ENCODE measurements at places on chromosomes 16 and 17. TPM values are rescaled to one million over a fixed set of nuclear protein-coding genes. Genes with fewer than 3 reads are reported as not detected.

DNA sequence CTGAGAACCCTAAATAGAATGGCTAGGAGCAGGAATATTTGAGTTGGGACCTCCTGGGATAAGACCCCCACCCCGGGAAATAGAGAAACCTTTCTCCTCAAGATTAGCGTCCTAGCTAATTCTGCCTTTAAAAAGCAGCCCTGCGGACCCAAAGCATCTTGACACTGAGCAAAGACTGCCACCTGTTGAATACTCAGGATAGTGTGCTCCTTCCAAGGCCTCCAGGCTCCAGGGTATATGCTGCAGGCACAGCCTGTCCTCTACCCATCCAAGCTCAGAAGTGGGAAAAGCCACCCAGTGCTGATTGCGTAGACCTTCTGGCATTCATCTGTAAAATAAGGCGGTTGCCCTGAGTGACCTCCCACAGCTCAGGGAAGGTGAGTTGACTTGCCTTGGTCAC lies 456.2 kb upstream of the DYNLRB2 start:
- DNase-seq = peak; percentile 13

DNA sequence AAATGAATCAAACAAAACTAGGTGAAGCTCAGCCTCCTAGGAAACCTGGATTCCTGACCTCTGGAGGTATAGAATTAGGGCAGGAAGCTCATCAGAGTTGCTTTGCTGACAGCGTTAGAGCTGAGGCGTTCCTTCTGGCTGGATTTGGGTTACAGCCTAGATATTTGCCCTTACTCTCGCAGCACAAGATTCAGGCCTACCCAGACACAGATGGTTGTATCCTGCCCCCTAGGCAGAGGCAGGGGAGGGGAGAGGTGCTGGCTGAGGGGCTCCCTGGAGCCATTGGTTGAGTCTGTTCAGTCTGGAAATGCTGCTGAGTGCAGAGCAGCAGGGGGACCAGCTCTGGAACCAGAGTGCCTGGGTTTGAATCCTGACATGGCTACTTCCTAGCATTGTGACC lies 78.4 kb downstream of the MPRIP start:
- no peak for DNase-seq

- no peak for DNase-seq
Measured at GRCh38 chr17:69908626-69909368, 166.2 kb upstream of the KCNJ16 start.

Gene SALL1
- total RNA-seq = not detected

DNA sequence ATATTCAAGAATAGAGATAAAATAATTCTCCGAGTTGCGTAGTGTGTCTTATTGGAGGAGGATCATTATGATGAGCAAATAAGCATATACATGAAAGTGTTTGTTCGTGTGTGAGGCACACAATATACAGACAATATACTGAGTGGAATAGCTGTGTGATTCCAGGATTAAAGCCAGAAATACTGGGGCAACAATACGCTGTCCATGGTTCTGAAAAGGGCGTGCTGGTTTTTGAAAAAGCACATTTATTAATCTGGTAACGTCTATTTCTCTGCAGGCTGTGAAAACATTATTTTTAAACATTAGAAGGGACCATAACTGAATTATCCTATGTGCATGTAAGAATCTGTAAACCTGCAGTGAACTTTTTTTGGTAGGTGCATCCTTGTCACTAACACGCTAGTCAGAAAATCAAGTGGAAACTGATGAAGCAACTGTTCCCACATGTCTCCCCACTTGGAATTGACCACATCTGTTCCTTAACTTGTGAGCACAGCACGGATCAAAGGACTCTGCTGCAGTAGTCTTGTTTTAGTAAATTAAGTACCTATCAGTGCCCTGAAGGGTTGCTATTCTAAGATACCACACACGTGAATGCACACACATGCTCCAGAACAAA lies 346.0 kb downstream of the GRIN2A start:
- no peak for DNase-seq

Measured in activated CD8-positive, alpha-beta T cell treated with anti-CD3 and anti-CD28 coated beads for 36 hours (primary cell).